Activated CD4-positive, alpha-beta T cell treated with anti-CD3 and anti-CD28 coated beads, Interleukin-2, amount 10 ng/mL, durations not matched to agents 24 days and 14 days (primary cell): ENCODE measurements at places on chromosomes 1 and 21. TPM values are rescaled to one million over a fixed set of nuclear protein-coding genes. Genes with fewer than 3 reads are reported as not detected.

GRCh38 chr1:51071291-51072042, 30.6 kb upstream of the C1orf185 start:
- DNase-seq = peak; percentile 35

GRCh38 chr1:56643661-56644060, 1.5 kb upstream of the PRKAA2 start:
- DNase-seq = no peak

- peak; percentile 57 for DNase-seq
Observed at GRCh38 chr1:94927405-94928175, 680 bp upstream of the CNN3 start.

GRCh38 chr1:31432592-31433395, 19.8 kb downstream of the SERINC2 start:
- no peak for DNase-seq

DNA sequence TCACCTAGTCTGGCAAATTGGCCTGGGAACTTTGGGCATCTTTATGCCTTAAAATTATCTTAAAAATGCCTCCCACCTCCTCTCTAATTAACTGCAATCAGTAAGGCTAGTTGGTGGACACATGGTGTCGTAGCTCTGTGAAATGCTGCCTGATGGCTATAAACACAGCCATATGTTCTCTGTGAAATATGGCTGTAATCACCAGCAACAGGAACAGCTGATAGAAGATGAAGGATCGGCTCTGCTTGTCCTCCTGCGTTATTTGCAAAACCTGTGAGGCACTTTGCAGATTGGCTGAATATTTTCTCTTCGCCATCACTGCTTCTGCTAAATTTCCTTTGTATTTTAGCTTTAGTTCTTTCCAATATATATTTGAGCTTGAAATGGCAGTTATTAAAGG, 419.6 kb downstream of the RWDD3 start:
- DNase-seq = no peak

- no peak for DNase-seq
Observed at GRCh38 chr1:145922266-145922665, 3.7 kb upstream of the PEX11B start.

DNA sequence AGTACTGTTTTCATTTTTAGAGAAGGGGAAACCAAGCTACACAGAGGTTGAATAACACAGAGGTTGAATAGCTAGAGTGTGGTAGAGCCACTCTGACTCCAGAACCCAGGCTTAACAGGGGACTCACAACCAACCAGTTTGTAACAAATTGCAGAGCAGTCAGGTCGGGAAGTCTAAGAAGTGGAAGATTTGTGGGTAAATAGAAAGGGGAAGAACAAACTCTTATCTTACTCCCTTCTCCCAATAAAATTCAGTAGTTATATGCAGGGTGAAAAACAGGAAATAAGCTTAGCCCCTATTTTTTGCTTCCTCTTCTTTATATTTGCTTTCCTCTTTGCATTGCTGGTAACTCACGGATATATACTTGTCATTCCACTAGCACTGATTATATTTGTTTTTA, 23.2 kb downstream of the CDC42 start:
- no peak for DNase-seq

- no peak for DNase-seq
Observed at GRCh38 chr1:246213036-246213435, 294.0 kb downstream of the SMYD3 start.

DNA sequence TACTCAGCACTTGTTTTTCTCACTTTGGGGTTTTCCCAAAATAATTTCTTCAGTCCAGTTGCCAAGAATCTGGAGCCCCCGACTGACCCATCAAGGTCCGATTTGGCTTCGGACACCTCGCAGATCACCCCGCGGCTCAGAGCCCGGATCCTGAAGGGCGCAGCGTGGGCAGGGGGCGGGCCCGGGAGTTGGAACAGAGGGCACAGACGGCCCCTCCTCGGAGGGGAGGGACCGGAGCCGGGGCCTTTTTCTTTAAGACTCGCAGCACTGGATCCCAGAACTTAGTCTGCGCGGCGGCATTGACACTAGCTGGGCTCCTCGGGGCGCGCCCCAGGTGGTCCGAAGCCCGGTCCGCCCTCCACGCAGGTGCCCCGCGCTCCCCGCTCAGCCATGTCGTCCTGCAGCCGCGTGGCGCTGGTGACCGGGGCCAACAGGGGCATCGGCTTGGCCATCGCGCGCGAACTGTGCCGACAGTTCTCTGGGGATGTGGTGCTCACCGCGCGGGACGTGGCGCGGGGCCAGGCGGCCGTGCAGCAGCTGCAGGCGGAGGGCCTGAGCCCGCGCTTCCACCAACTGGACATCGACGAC, at the start of gene CBR3:
CBR3 (plus strand) TSS at position 277 of the 588 bp plus-strand sequence; CDS start at position 391, 114 bp downstream.
- peak; percentile 90 for DNase-seq

GRCh38 chr1:204461331-204462228, 33.0 kb downstream of the PIK3C2B start:
- DNase-seq = peak; percentile 71

DNA sequence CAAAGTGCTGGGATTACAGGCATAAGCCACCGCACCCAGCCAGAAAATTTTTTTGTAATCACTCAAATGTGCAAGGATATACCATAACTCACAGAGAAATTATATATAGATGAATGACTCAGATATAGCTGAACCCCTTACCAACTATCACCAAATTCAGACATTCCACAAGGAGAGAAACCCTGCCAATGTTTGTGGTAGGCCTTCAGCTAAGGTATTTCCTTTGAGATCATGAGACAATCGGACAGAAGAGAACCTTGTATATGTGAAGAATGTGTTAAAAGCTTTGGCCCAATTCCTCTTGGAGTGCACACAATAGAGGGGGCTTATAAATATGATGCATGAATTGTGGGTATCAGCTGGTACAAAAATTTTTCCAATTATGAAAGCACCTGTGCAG, 50.7 kb downstream of the ZNF684 start:
- no peak for DNase-seq

- no peak for DNase-seq
Observed at GRCh38 chr1:118788463-118788862, 199.7 kb downstream of the TBX15 start.

- DNase-seq = peak; percentile 51
Observed at GRCh38 chr1:183551924-183552323, 38.3 kb downstream of the NCF2 start.

GRCh38 chr1:59986516-59987310, 60.1 kb upstream of the CYP2J2 start:
- DNase-seq = no peak

GRCh38 chr1:53025034-53025768, 36.8 kb upstream of the PODN start:
- no peak for DNase-seq

DNA sequence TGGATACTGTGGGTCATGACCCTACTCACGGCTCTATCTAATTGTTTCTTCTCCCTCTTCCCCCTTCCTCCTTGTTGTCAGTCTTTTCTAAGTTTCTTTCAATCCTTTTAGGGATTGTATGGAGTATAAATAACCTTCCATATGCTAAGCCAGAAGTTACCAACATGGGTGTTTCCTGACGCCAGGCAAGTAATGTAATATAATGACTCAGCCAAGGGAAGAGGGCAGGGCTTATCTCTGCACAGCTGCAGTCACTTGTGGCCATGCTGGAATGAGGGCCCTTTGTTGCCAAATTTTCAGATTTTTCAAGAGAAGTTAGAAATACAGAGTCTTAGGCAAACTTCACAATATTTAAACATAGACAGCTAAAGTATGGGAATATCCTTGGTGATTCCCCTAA, 194.6 kb downstream of the ST6GALNAC3 start:
- peak; percentile 73 for DNase-seq

- DNase-seq = no peak
Observed at GRCh38 chr1:16920951-16921350, 780 bp upstream of the CROCC start.

GRCh38 chr1:243842978-243843511, 7.0 kb downstream of the AKT3 start:
- DNase-seq = peak; percentile 67

DNA sequence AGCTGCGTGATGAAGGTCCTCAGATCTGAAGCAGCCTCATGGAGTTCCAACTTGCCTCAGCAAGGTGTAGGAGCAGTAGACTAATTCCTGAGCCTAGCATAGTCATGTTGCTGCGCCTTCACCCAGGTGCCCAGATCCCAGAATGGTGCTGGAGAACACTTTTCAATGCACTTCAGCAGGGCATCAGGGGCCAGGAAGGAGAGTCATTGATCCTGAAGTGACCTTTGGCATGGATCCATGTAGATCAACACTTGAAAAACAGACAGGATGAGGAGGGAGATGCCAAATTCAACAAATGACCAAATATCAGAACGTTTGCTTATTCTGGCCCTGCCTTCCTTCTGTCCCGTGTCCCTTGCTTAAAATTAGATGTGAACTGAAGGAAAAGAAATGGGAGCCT, 91.9 kb downstream of the LEPR start:
- no peak for DNase-seq

DNA sequence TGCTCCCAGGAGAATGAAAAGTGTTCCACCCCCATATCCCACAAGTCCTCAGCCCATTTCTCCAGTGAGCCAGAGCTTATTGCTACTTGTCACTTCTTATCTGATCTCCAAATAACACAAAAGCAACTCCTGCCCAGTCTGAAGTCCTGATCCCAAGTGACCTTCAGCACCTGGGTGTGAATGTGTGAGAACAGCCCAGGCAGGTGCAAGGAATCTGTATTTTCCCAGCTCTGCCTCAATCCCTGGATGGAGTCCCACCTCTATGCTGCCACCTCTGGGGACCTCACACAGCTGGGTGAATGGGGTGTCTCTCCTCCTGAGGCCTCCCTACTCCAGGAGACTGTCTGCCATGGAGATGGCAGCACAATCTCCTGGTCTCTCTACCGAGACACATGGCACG, 402.4 kb upstream of the PROX1 start:
- DNase-seq = no peak

GRCh38 chr21:17793246-17794123, 25.7 kb downstream of the C21orf91 start:
- DNase-seq = peak; percentile 68

GRCh38 chr1:10968411-10968826, 44.0 kb upstream of the TARDBP start:
- no peak for DNase-seq

DNA sequence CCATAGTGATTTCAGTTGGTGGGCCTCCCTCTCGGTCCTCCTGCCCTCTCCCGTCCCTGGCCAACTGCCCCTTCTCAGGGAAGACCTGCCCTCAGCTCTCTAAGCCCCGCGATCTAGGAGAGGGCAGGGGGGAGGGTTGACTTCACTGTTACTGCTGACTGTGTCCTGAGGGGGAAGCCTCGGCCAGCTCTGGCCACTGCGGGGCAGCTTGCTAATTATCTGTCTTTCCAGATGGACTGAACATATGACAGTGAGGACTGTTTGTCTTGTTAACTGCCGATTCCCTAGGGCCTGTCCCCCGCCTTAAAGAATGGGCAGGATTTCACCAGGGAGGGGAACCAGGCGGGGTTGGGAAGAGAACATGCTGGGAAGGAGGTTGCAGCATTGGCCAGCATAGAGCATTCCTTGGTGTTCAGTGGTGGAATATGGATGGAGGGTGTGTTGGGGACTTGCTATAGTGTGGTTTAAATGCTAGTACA, 22.9 kb downstream of the NIPAL3 start:
- DNase-seq = no peak

DNA sequence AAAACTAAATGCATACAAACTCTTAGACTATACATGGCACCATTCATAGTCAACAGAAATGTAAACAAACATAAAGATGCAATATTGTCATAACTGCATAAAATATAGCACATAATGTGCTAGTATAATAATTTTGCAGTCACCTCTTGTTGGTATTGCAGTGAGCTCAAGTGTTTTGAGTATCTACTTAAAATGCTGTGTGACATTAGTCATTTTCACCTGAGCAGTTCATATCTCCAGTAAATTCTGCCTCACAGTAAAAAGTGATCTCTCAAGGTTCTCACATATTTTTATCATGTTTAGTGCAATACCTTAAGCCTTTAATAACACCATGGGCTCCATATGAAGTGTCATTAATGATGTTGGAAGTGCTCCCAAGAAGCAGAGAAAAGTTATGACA, 29.6 kb upstream of the FMO2 start:
- no peak for DNase-seq

DNA sequence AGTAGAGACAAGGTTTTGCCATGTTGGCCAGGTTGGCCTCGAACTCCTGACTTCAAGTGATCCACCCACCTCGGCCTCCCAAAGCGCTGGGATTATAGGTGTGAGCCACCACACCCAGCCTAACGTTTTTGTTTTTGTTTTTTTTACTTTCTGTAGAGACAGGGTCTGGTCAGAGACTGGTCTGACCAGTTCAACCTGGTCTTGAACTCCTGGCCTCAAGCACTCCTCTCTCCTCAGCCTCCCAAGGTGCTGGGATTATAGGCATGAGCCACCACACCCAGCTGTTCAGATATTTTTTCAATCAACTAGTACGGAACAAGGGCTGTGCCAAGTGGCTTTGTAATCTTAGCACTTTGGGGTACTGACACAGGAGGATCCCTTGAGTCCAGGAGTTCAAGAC, 209.5 kb downstream of the RERE start:
- no peak for DNase-seq

Gene LRRC71
- not detected in 2 replicates for total RNA-seq

Gene S100A7A
- not detected in 2 replicates for total RNA-seq

Gene LINGO4
- not detected in 2 replicates for total RNA-seq

Gene ALX3
- total RNA-seq = not detected in 2 replicates

Gene ANKRD34A
- 4.8 and 5.2 TPM in 2 replicates for total RNA-seq

Gene CCDC30
- total RNA-seq = 0.68 and 1.1 TPM in 2 replicates

Gene C1orf210
- total RNA-seq = not detected in 2 replicates

Gene GNG4
- total RNA-seq = 76.2 and 77.2 TPM in 2 replicates

Gene AVPR1B
- not detected in 2 replicates for total RNA-seq

Gene PKP1
- total RNA-seq = not detected in 2 replicates

Gene EDN2
- total RNA-seq = not detected in 2 replicates

Gene ACBD6
- 49.8 and 54.7 TPM in 2 replicates for total RNA-seq

Gene VHLL
- total RNA-seq = 0.54 and 1.0 TPM in 2 replicates

Gene SPRR2B
- total RNA-seq = not detected in 2 replicates

Gene NBPF14
- total RNA-seq = 20.0 and 20.5 TPM in 2 replicates

Gene HOOK1
- 1.6 and 2.1 TPM in 2 replicates for total RNA-seq

Gene LHX8
- not detected in 2 replicates for total RNA-seq

Gene ARMH1
- total RNA-seq = 133 and 137 TPM in 2 replicates

Gene OR10Z1
- not detected in 2 replicates for total RNA-seq

Gene LDLRAD1
- not detected in 2 replicates for total RNA-seq

Gene IVNS1ABP
- total RNA-seq = 186 and 187 TPM in 2 replicates
